ENCODE measurements at places on chromosomes 11 and 22. TPM values are rescaled to one million over a fixed set of nuclear protein-coding genes. Genes with fewer than 3 reads are reported as not detected.
A peak's percentile ranks its signal among the peaks of the same experiment; 100 is the strongest.

- peaks cover 8% of the 10 kb centered on the region for H3K4me1 ChIP-seq
- peaks cover 58% of the 10 kb centered on the region for H3K36me3 ChIP-seq
- no peak for DNase-seq
- no peak overlapping the region for H3K27ac ChIP-seq
These were observed 22.9 kb upstream of the CRYBB3 start for GRCh38 chr22:25176799-25177198.

GRCh38 chr11:75263944-75264349 is 23.4 kb downstream of the TPBGL start:
- no peaks in the 10 kb centered on the region for H3K4me1 ChIP-seq
- no peaks in the 10 kb centered on the region for H3K36me3 ChIP-seq
- H3K4me3 ChIP-seq: no peak overlapping the region

DNA sequence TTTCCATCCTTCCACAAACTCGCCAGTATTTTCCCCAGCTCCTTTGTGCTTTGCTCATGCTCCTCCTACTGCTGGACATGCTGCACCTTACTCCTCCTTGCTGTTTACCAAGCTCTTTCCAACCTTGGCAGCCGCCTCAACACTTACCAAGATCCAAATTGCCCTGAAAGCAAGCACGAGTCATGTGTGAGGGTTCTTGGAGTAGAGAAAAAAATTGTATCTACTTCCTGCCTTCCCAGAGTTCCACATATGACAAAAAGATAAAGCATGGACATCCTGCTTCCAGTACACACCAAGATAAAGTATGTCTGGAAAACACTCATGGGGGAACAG is 767.5 kb downstream of the NTM start:
- no peak overlapping the region for H3K27ac ChIP-seq
- no peaks in the 10 kb centered on the region for H3K36me3 ChIP-seq
- peaks cover 2% of the 10 kb centered on the region for H3K27me3 ChIP-seq
- H3K4me1 ChIP-seq: no peaks in the 10 kb centered on the region

KCNC1 gene
- not detected for total RNA-seq

DENND5A gene
- total RNA-seq: 23.9 TPM

GRCh38 chr22:27667121-27667843 is 134.3 kb downstream of the MN1 start:
- no peaks in the 10 kb centered on the region for H3K36me3 ChIP-seq
- H3K4me1 ChIP-seq: no peaks in the 10 kb centered on the region
- no peak overlapping the region for H3K27ac ChIP-seq
- no peak for DNase-seq

OR52H1 gene
- 0.33 TPM for total RNA-seq

DNA sequence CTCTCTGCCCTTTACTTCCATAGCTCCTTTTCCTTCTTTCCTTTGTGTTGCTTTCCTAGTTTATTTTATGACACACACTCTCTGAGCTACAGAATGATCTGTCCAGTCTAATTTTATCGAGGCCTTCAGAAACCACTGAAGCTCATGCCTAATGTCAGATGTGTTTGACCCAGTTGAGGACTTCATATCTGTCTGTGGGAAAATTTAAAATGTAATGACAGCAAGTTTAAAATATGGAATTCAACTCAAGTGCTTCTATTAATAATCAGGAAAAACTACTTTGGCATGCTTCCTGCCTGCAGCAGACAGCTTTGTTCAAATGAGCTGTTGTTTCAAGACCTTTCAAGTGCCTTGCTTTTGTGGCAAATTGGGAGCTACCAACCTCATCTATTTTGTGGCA is 261.8 kb upstream of the MTNR1B start:
- no peaks in the 10 kb centered on the region for H3K36me3 ChIP-seq
- no peak overlapping the region for H3K4me3 ChIP-seq
- no peak overlapping the region for H3K27ac ChIP-seq
- no peak for DNase-seq
- no peaks in the 10 kb centered on the region for H3K27me3 ChIP-seq

DNA sequence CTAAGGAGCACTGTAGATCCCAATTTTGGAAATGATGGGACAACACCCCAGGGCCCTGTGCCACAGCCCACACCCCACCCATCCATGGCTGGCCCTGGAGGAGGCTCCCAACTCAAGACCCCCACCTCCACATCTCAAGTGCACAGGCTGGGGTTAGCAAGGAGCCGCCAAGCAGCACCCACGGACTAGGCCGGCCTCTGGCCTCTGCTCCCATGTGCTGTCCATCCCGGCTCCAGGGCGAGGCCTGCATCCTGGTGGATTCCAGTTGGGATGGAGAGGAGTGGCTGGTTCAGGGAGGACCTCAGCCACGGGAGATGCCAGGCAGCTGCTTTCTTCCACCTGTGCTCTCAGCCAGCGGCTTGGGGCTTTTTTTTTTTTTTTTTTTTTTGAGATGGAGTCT is 43.4 kb upstream of the COMT start:
- no peak overlapping the region for H3K27ac ChIP-seq
- H3K27me3 ChIP-seq: no peaks in the 10 kb centered on the region
- peaks cover 4% of the 10 kb centered on the region for H3K4me1 ChIP-seq
- H3K4me3 ChIP-seq: no peak overlapping the region

GRCh38 chr11:124174001-124174583 is 9.1 kb upstream of the OR10D3 start:
- no peak for DNase-seq
- no peaks in the 10 kb centered on the region for H3K4me1 ChIP-seq
- H3K27ac ChIP-seq: no peak overlapping the region
- no peaks in the 10 kb centered on the region for H3K36me3 ChIP-seq
- H3K27me3 ChIP-seq: no peaks in the 10 kb centered on the region
- no peak overlapping the region for H3K4me3 ChIP-seq

KRTAP5-10 gene
- 0.14 TPM for total RNA-seq

TMEM121B gene
- total RNA-seq: 0.09 TPM

DNA sequence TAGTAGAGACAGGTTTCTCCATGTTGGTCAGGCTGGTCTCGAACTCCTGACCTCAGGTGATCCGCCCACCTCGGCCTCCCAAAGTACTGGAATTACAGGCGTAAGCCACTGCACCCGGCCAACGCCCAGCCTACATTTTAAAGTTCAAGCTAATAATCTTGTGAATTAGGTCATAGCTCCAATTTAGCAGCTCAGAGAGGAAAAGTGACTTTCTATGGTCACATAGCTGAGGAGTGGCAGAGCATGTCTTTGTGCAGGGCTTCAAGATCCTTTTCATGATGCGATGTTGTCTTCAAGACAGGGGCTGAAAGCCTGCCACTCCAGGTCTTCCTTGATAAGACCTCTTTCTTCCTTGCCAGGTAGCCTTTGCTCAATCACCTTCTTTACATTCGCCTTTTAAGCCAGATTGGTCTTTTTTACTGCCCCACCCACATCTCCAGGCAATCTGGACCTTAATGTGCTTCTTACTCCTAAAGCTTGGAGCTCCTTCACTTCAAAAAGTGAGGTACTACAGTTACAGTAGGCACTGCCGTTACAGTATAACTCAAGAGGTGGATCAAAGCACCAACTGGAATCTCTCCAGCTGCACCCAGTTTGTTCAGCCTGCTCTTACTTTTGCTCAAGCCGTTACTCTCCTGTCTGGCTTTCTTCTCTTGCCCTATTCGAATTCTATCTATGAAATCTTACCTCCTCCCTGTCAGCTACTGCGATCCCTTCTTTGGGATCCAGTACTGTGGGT is 18.2 kb downstream of the YWHAH start:
- H3K4me3 ChIP-seq: no peak overlapping the region
- H3K36me3 ChIP-seq: peaks cover under 1% of the 10 kb centered on the region
- DNase-seq: no peak
- no peaks in the 10 kb centered on the region for H3K27me3 ChIP-seq
- no peaks in the 10 kb centered on the region for H3K4me1 ChIP-seq

OLFML1 gene
- 2.8 TPM for total RNA-seq

OR4A15 gene
- not detected for total RNA-seq

DNA sequence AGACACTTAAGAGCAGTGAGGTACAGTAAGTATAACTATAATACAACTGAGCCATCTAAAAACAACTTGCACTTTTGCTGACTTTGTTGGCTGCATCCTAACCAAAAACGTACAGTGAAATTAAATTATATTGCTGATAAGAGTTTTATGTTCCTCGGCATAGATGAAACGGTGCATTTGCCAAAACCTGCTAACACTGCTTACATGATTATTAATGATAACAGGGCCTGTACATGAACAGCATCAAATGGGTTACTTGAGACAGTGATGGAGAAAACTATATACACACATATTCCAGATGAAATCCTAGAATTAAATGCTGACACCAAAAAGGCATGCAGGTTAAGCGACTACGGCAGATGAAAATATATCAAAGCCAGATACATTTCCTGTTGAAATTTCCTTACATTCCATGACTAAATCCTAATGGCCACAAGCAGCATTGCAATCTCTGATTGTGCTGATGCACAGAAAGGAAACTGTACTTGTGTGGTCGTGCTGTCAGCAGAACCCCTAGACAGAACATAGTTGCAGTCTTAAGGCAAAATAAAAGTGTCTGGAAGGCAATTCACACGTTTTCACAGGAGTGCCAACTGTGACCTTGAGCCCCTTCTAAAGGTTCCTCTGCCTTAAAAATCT is 143.9 kb downstream of the CADM1 start:
- H3K4me1 ChIP-seq: no peaks in the 10 kb centered on the region
- no peaks in the 10 kb centered on the region for H3K27me3 ChIP-seq
- no peak for DNase-seq
- no peak overlapping the region for H3K27ac ChIP-seq

RAC2 gene
- total RNA-seq: 4.0 TPM

SC5D gene
- 208 TPM for total RNA-seq

- no peaks in the 10 kb centered on the region for H3K36me3 ChIP-seq
- H3K27ac ChIP-seq: no peak overlapping the region
- H3K27me3 ChIP-seq: no peaks in the 10 kb centered on the region
- no peaks in the 10 kb centered on the region for H3K4me1 ChIP-seq
These were observed 39.0 kb downstream of the OTOG start for GRCh38 chr11:17585911-17586695.

- no peak overlapping the region for H3K4me3 ChIP-seq
- H3K4me1 ChIP-seq: no peaks in the 10 kb centered on the region
- H3K27ac ChIP-seq: no peak overlapping the region
- no peaks in the 10 kb centered on the region for H3K36me3 ChIP-seq
These were observed 29.7 kb upstream of the IGLL5 start for GRCh38 chr22:22857607-22858558.

- H3K27ac ChIP-seq: no peak overlapping the region
- H3K4me1 ChIP-seq: no peaks in the 10 kb centered on the region
- DNase-seq: no peak
- H3K36me3 ChIP-seq: no peaks in the 10 kb centered on the region
These were observed 99.3 kb downstream of the WNT7B start for GRCh38 chr22:45877651-45878050.

DNA sequence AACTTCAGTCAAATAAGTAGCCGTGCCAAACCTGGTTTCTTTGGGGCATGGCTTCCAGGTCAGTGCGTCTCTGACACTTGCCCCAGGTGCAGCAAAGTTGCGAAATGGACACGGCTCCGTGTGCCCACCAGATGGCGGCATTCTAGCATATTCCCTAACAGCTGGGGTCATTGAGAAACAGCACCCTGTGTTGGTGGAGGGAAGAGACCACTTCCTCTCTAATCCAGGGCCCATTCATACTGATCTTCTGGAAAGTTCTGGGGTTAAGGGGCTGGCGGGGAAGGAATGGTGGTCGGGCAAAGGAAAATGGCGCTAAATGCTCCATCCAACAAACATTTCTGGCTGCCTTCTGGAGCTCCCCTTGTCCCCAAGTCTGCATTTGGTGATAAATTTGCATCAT is 141.2 kb upstream of the TIMP3 start:
- no peaks in the 10 kb centered on the region for H3K36me3 ChIP-seq
- H3K27ac ChIP-seq: no peak overlapping the region
- H3K4me3 ChIP-seq: no peak overlapping the region
- no peaks in the 10 kb centered on the region for H3K27me3 ChIP-seq
- no peaks in the 10 kb centered on the region for H3K4me1 ChIP-seq

GLB1L2 gene
- 0.50 TPM for total RNA-seq

DNA sequence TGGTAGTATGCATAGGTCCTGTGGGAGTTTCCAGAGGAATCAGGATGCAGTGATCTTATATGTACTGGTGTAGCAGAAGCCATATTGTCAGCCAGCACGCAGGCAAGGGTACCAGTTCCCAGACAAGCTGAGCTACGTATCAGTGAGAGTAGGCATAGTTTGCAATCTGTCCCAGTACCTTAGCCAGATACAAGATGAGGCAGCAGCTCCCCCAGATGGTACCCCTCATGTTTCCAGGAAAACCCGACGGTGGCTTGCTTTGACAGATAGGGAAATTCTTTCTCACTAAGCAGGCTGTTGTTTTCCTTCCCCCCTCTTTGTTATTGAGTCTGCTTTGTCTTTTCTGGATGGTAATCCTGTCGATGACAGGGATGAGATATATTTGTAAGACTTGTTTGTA is 109.7 kb upstream of the RRM1 start:
- no peak for DNase-seq
- no peaks in the 10 kb centered on the region for H3K36me3 ChIP-seq
- no peaks in the 10 kb centered on the region for H3K27me3 ChIP-seq

SMTNL1 gene
- not detected for total RNA-seq

- H3K36me3 ChIP-seq: no peaks in the 10 kb centered on the region
- H3K4me1 ChIP-seq: no peaks in the 10 kb centered on the region
- no peak overlapping the region for H3K27ac ChIP-seq
- H3K27me3 ChIP-seq: no peaks in the 10 kb centered on the region
- DNase-seq: peak; percentile 20
These were observed 610.5 kb downstream of the BUD13 start for GRCh38 chr11:116162086-116162885.

DNA sequence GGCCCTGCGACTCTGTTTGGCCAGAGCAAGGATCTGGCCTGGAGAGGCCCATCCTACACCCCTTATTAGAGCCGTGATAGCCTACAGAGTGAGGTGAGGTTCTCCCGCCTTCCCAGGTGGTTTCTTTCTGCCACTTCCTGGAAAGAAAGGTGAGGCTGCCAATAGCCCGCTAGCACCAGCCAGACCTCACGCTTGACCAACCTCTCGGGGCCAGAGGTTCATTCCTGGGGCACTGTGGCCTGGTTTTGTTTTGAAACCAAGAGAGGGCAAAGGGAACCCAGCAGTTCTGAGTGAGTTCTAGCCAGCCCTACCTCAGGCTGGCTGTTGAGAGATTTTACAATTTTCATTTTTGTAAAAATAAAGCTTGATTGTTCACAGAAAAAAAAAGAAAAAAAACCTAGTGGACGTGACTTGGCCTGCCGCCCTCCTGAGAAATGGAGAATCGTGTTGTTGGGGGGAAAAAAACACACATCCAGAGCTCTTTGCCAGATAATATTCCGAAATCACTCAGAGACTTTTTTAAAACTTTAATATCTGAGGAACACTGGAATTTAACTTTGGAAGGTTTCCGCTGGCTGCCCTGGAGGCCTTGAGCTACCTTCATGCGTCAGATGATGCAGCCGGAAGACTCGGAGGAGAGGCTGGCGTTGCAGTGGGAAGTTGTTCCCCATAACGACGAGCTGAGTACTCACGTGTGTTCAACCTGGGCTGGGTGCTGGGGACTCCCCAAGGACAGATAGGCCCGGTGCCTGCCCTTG is 84.5 kb downstream of the BCR start:
- no peak overlapping the region for H3K4me3 ChIP-seq
- H3K36me3 ChIP-seq: no peaks in the 10 kb centered on the region
- H3K27me3 ChIP-seq: no peaks in the 10 kb centered on the region
- peaks cover 12% of the 10 kb centered on the region for H3K4me1 ChIP-seq
- peak overlapping the region; percentile 91 for H3K27ac ChIP-seq

Data from liver (tissue), 10 donors.